ENCODE measurements at places on chromosomes 5 and 9.

- DNase-seq = no peak
Measured at GRCh38 chr5:72301557-72301956, 18.5 kb downstream of the MRPS27 start.

- no peak for DNase-seq
Measured at GRCh38 chr5:81687292-81687691, 63.6 kb downstream of the SSBP2 start.

DNA sequence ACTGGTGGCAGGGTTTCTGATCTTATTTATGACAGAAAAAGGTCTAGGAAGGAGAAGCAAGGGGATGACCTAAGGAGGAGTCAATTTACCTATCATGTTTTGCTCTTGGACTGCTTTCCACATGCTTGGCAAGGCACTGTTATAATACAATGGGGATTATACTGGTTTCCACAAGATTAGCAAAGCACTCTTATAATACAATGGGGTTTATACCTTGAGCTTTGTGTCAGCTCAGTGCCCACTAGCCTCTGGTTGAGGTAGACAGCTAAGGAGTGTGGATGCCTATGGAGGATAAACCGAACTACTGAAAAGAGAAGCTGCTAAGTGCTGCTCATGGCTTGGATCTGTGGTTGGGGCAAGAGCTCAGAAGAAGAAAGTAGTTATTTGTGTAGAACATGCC, 68.7 kb downstream of the MRPS27 start:
- no peak for DNase-seq

GRCh38 chr5:54944364-54944763, 41.0 kb downstream of the ESM1 start:
- no peak for DNase-seq

DNA sequence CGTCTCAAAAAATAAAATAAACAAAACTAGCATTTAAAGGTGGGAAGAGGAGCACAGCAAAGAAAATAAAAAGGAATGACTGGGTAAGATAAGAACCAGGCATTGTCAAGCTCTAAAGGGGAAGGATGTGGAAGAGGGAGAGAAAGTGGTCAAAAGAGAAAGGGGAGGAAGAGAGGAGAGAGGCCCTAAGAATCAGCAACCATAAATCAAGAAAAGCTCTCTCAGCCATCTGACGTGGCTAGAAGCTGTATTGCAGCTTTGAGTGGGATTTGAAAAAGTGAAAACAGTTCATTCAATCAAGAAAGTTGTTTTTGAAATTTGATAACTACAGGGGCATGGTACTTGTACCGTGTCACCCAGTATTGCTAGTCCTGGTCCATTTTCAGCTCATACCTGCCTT, 45.4 kb upstream of the F2R start:
- DNase-seq = no peak

GRCh38 chr9:114259798-114260523, 62.9 kb upstream of the ORM1 start:
- no peak for DNase-seq

- no peak for DNase-seq
Measured at GRCh38 chr5:136057401-136058038, 28.7 kb downstream of the TGFBI start.

GRCh38 chr5:73899055-73899454, 273.1 kb downstream of the ARHGEF28 start:
- DNase-seq = no peak

- DNase-seq = no peak
Measured at GRCh38 chr9:82563094-82563493, 499.8 kb downstream of the RASEF start.

GRCh38 chr9:128629852-128630545, 26.6 kb downstream of the DYNC2I2 start:
- DNase-seq = no peak

- DNase-seq = no peak
Measured at GRCh38 chr5:119537704-119538103, 85.4 kb downstream of the HSD17B4 start.

- DNase-seq = no peak
Measured at GRCh38 chr9:99105152-99106043, 485 bp downstream of the TGFBR1 start.

DNA sequence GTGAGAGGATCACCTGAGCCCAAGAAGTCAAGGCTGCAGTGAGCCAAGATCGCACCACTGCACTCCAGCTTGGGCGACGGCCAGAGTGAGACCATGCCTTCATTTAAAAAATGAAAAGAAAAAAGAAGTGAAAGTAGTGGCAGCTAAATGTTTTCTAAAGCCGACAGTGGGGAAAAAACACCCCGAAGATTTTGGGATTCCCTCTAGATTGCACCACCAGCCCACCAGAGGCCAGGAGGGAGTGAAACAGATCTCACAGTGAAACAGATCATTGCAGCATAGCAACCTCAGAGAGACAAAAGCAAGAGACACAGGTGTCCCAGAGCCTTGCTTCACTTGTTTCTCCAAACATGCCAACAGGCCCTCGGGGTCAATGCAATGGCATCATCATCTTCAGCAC, 156.8 kb downstream of the PAX5 start:
- no peak for DNase-seq

DNA sequence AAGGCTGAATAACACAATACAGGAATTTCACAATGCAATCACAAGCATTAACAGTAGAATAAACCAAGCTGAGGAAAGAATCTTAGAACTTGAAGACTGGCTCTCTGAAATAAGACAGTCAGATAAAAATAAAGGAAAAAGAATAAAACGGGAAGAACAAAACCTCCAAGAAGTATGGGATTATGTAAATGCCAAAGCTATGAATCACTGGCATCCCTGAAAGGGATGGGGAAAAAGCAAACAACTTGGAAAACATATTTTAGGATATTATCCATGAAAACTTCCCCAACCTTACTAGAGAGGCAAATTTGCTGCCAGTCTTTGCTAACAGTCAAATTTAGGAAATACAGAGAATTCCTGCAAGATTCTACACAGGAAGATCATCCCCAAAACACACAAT, 157.9 kb downstream of the ALDH1A1 start:
- DNase-seq = no peak

- no peak for DNase-seq
Measured at GRCh38 chr9:129384491-129385210, 206.6 kb upstream of the IER5L start.

DNA sequence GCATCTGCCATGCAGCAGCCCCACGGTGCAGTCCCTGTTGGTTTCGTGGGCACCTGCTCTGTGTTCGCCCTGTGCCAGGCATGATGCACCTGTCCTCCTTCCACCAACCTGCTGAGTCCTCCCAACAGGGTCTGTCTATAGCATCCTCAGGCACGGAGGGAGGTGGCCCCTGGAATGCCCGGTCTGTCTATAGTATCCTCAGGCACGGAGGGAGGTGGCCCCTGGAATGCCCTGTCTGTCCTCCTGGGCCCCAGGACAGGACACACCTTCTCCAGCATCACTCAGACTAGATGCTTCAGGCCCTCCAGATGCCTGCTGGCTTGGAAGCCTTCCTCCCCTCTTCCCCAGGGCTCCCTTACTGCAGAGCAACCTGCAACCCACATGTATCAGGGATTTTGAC, 9.9 kb upstream of the PHYHD1 start:
- DNase-seq = no peak
